ENCODE measurements at places on chromosomes 7 and 10.

DNA sequence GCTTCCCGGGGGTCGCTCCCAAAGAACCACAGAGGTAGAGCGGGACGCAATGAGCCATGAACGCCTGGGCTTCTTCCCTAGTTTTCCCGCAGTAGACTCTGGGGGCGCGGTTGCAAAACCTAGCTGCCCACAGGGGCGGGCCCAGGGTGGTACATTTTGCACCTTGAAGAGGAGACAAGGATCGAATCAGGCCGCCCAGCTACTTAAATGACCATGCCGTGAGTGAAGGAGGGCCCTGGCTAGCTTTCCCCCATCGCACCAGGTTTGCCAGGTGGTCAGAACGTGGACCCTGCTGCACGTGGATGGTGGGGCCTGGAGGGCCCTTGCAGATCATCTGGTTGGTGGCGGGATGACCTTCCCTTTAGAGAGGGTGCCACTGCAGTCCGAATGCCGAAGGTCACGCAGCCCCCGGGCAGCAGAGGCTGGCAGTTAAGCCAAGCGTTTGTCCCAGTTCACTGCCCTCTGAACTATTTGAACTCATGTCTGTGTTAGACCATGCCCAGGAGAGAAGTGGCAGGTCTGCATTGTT is 604 bp upstream of the SHTN1 start:
- peak; percentile 92 for DNase-seq

- DNase-seq = no peak
These were observed 31.1 kb upstream of the C1GALT1 start for GRCh38 chr7:7151285-7151684.

DNA sequence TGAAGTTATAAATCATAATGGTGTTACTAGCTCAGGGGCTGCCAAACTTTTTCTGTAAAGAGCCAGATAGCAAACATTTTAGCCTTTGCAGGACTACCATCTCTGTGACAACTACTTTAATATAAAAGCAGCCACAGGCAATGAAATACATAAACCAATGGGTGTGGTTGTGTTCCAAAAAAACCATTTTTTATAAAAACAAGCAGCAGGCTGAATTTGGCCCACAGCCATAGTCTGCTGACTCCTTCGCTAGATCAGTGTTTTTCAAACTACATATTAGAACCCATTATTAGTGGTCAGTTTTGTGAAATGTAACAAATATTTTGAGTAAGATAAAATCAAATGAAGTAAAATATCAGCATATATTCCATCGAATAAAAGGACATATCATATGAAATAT is 13.6 kb downstream of the GNG11 start:
- DNase-seq = no peak

DNA sequence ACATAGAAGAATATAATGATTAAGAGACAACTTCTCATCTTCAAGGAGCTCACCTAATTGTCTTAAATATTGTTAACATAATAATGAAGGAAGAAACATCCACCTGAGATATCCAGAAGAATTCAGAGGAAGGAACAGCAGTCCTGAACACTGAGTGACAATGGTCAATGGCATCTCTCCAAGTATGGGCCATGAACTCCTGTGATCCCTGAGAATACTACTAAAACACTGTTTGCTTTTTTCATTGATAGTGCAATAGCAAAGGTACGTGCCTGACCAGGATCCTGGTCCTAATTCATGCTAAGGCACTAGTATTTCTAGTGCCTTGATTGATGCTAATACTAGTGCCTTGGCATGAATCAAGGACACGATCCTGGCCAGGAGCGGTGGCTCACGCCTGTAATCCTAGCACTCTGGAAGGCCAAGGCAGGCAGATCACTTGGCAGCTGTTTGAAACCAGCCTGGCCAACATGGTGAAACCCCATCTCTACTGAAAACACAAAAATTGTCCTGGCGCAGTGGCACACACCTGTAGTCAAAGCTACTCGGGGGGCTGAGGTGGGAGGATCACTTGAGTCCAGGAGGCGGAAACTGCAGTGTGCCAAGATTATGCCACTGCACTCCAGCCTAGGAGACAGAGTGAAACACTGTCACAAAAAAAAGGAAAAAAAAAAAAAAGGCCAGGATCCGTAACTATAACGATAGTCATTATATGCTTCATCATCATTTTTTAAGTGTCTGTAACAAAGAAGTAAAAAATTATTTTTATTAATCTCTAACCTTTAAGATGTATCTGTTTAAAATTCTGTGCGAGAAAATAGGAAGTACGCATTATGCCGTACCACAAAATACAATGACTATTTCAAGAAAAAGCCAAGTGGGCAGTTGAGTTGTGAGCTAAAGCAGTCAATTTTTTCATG is 49.1 kb downstream of the SRPK2 start:
- DNase-seq = no peak

DNA sequence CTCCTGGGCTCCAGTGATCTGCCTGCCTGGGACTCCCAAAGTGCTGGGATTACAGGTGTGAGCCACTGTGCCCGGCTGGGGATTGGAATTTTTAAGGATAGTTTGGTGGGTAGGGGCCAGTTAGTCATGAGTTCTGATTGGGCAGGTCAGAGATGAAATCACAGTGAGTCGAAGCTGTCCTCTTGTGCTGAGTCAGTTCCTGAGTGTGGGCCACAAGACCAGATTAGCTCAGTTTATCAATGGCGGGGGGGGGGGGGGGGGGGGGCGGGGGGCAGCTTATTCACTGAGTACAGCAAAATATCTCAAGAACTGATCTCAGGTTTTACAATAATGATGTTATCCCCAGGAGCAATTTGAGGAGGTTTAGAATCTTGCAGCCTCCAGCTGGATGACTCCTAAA is 11.6 kb upstream of the ERCC6 start:
- no peak for DNase-seq

Data from NCI-H69 (cell line).